ENCODE measurements at places on chromosomes 11 and 22.

DNA sequence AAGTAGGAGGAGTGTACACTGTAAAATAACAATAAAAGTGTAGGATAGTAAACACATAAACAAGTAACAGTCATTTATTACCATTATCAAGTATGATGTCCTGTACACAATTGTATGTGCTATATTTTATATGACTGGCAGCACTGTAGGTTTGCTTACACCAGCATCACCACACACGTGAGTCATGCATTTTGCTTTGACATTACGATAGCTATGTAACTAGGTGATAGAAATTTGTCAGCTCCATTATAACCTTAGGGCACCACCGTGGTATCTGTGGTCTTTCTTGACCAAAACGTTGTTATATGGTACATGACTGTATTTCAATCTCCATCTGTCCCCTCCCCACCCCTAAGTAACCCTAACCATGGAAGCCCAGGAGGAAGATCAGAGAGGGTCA lies 1.1 kb downstream of the DNAL4 start:
- DNase-seq: no peak

DNA sequence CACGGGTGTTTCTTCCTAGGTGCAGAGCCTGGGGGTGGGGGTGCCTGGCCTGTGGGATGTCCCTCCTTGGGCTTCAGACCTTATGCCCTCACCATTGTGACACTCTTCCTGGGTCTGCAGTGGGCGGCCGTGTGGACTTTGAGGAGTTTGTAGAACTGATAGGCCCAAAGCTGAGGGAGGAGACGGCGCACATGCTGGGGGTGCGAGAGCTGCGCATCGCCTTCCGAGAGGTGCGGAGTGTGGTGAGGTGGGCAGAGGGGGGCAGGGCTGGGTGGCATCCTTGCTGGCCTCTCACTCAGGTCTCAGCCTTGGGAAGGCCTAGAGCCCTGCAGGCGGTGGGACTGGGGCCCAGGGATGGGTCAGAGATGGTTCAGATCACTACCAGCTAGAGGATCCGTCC lies 2.3 kb downstream of the CABP4 start:
- no peak for DNase-seq

GRCh38 chr11:114354076-114354475 lies 46.2 kb downstream of the C11orf71 start:
- no peak for DNase-seq

DNA sequence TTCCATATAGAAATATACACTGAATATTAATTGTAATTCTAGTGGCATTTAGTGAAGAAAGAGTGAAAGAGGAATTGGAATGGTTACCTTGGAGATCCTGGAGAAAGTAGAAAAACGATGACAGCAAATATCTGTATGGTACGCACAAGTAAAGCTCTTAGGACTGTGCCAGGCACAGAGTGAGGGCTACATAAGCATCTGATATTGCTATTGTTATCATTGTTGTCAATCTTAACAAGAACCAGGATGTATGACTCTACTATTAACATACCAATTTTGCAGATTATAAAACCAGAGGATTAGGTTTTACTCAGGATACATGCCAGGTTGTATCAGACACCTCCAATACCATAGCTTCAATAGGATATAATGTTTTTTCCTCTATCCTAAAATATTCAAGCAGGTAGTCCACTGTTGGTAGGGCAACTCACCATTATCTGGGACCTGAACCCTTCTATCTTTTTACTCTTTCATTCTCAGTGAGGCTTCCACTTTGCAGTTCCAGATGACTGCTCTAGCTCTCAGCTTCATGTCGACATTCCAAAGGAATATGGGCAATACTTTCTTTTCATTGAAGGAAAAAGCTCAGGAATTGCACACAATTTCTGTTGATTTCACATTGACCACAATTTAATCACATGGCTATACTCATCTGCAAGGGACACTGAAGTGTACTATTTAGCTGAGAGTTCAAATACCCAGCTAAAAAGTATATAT lies 73.2 kb downstream of the RAB38 start:
- no peak for DNase-seq

DNA sequence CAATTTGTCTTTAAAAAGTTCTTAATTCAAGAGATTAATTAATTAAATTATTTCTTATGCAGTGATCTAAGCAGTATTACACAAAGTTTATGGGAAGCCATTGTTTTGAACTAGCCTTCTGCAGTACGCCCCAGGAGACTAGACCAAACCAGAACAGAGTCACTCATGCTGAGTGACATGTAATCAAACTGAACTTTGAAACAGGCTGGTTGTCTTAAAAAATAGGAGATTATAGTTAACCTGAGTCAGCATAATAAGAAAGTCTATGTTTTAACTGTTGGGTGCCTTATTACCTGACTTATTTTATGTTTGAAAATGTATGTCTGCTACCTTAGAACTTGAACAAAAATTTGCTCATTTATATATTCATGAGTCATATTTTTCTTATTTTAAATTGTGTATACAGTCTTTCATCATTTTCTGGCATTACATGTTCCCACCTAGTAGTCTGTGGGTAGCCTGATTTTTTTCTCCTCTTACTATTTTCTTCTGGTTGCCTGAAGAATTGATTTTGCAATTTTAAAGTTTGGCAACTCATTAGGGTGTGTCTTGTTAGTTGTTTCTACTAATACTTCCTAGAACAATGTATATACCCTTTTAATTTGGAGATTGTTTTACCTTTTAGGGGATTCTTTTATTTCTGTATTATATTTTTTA lies 161.4 kb downstream of the AASDHPPT start:
- no peak for DNase-seq

GRCh38 chr22:40898850-40899357 lies 37.0 kb upstream of the DNAJB7 start:
- DNase-seq: no peak

DNA sequence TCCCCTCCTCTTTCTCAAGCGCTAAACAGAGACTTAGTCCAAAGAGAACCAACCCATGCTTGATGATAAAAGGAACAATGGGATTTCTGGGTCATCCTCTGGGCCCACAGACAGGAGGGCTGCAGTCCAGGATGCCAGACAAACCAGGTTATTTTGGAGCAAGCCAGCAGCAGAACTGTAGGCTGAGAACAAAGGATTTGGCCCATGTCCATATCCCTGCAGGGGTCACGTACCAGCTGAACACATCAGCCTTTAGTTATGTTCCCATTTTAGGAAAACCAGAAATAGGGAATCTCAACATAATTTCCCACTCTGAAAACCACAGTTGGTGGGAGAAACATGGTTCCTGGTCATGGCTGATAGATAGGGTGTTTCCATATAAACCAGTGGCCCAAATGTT lies 533.6 kb upstream of the CADM1 start:
- DNase-seq: no peak

DNA sequence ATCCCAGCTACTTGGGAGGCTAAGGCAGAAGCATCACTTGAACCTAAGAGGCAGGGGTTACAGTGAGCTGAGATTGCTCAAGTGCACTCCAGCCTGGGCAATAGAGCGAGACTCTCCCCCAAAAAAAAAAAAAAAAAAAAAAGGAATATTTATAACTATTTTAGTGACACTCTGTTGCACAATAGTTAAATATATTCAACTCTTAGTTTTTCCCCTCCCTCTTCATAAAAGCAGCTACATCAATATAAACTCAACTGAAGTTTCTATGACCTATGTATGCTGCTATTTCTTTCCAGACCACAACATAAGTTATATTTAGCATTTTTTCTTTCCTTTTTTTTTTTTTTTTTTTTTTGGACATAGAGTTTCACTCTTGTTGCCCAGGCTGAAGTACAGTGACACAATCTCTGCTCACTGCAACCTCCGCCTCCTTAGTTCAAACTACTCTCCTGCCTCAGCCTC lies 19.2 kb downstream of the CELF1 start:
- DNase-seq: no peak

- no peak for DNase-seq
Measured at GRCh38 chr11:65262776-65263175, 1.0 kb downstream of the POLA2 start.

DNA sequence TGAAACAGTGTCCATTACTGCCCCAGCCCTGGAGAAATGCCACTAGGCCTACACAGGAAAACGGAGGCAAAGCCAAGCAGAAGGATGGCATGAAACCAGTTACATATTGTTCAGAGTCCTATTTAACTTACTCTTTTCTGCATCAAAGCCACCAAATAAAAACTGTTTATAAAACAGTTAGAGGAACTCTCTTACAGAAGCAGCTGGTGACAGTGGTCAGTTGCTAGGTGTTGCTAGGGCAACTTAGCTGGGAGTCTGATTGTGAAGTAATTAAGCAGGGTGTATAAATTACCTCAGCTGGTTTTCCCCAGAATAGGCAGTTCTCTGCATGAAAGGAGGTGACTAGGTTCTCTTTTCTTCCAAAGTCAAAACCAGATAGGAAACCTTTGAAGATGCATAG lies 115.6 kb upstream of the ZBED5 start:
- no peak for DNase-seq

DNA sequence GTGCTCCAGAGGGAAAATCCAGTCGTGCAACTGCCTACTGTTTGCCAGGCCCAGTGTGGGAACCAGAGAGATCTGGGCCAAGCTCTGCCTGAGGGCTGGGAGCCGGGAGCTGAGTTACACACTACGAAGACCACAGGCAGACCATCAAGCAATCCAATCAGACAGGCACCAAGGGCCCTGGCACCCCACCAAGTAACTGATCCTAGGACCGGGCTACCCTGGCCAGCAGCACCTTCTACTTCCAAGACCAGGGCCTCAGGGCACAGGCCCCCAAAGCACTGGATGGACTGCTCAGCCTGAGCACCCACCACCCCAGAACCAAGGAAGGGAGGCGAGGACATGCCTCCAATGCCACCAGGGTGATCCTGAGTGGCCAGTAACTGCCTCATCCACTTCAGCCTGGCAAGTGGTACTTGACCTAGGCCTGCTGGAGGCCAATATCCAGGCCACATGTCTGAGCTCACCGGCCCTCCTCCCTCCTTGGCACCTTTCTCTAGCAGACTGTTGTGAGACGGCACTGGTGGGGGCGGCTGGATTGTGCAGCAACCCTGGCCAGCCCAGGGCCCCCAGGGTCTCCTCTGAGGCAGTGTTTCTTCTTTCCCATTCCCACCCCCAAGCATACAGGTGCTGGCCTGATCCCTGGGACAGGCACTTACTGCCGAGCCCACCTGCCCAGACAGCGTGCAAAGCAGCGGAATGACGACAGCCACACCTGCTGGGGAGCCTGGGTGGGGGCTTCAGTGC lies 20.7 kb upstream of the ARFGAP3 start:
- no peak for DNase-seq

GRCh38 chr11:83723999-83724398 lies 437.8 kb upstream of the CCDC90B start:
- DNase-seq: peak; percentile 55

All from prostate gland (tissue), 2 donors.